HS-27A (cell line): ENCODE measurements at places on chromosomes 3 and 15.

- DNase-seq: no peak
These were observed 4.7 kb downstream of the IP6K1 start for GRCh38 chr3:49781415-49782199.

- no peak for DNase-seq
These were observed 194.0 kb upstream of the FEZF2 start for GRCh38 chr3:62567097-62568021.

GRCh38 chr3:194705761-194706160 is 20.1 kb downstream of the FAM43A start:
- DNase-seq: no peak

DNA sequence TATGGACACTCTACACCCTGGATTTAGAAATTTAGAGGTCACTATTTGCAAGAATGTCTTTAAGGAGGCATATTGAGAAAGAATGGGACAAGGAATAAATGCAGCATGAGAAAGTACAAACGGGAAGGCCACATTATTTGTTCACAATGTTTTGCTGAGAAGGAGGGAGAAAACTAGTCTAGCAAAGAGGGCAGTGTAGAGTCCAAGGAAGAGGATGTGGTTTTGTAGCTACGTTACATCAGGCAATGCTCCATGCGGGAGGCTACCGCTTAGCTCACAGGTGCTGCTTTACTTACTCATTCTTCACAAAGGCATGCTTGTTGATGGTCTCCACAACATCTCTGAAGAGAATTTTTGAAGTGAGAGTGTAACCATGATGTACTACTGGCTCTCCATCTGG is 191.1 kb downstream of the PLCH1 start:
- no peak for DNase-seq

DNA sequence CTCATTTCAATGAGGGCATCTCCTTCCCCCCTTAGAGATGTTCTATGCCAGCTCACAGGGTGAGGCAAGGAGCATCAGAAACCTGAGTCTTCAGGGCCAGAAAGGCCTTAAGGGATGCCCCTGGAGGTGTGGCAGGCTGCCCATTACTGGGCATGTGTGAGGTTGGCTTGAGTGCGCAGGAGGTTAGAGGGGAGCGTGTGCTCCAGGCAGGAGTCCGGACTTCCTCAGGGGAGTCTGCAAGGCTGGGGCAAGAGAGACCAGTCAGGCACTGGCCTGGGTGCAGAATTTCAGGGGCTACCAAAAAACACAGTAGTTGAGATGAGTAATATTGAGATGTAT is 1.9 kb downstream of the LOXL1 start:
- DNase-seq: no peak

DNA sequence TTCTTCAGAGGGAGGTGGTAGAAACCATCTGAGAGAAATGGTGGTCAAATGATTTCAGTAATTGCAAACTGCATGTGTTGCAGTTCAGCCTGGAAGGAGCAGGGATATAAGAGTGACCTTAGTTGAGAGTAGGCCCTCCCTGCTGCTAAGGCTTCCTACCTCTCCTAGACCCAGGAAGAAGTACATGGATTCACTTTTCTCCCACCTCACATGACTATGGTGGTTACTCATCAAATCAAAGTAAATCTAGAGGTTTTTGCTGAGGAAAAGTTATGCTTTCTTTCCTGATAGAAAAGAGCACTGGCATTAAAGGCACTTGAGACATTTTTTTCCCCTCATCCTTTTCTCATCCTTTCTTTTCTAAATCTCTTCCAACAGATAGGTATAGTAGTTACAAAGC is 43.2 kb upstream of the LEKR1 start:
- no peak for DNase-seq

GRCh38 chr15:60733196-60733595 is 254.3 kb upstream of the ICE2 start:
- DNase-seq: no peak

DNA sequence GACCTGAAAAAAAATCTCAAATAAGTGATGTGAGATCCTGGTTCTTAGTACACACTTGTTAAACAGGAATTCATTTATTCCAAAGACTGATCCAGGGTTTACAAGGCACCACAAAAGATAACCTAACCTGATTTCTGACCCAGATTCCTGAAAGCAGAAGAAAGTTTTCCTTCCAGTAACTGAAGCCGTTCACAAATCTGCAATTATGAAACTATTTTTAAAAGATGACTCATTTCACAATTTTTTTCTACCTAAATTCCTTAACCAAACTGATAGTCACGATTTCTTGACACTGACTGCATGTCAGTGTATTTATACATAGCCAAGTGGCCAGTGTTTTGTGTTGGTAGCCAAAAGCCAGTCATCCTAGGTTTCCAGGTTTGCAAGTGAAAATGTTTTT is 17.1 kb downstream of the SLC9A9 start:
- DNase-seq: peak; percentile 35

DNA sequence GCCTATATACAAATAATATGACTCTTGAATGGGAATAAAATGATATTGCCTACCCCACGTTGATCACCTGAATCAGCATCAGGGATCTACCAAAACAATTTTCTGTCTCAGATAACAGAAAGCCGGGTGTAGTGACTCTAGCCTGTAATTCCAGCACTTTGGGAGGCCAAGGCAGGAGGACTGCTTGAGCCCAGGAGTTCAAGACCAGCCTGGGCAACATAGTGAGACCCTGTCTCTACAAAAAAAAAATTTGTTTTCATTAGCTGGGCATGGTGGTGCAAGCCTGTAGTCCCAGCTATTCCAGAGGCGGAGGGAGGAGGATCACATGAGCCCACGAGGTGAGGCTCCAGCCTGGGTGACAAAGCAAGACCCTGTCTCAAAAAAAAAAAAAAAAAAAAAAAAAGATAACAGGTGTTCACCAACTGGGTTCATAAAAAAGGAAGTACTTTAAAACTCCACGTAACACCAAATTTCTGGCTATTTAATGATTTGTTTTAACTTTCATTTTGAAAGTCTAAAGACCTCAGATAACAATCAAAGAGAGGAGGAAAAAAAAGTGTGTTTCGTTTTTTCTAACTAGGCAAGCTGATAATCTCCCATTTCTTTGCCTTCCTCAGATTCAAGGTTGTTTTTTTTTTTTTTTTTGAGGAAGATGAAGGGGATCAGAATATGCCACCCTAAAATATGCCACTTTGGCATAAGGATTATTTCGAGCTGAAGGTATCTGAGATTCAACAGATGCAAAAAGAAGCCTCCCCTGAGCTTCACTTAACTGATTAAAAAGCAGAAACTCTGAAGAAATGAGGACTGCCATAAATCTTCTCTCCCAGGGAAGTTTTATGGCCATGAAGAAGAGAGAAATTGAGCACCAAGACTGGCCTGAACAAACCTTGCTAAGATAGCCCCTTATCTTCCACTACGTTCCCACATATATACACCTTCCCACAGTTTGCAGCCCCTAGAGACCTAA is 44.1 kb downstream of the TRANK1 start:
- DNase-seq: no peak

DNA sequence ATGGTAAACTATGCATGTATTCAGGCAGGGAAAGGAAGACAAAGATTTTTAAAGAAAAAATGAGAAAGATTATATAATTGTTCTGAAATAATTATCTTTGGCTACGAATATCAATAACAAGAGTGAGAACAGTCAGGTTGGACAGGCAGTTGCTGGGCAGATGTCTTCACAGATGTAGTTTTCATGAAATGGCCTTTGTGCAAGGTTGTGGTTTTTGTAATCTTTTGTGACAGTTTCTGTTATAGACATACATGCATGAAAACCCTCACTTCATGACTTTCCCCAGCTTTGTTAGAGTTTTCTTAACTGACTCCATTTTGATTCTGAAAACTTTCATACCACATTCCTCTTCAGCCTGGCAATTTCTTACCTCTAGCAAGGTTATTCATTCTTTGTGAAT is 34.9 kb upstream of the SLC25A36 start:
- no peak for DNase-seq

DNA sequence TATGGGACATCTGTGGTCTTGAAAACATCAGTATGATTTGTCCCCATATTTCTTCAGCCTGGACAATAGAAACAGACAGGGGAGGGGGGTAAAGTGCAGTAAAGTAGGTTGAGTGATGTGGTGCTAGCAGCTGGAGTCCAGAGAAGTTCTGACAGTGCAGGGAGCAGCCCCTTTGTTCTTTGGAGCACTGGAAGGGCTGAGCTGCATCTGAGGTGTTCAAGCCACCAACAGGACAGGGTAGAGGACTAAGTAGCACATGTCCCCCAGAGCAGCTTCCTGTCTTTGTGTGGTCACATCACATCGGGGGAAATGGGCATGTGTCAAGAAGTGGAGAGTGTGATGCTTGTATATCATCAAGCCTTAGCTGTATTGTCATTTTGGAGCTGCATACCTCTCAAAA is 12.1 kb downstream of the MRPS22 start:
- no peak for DNase-seq

DNA sequence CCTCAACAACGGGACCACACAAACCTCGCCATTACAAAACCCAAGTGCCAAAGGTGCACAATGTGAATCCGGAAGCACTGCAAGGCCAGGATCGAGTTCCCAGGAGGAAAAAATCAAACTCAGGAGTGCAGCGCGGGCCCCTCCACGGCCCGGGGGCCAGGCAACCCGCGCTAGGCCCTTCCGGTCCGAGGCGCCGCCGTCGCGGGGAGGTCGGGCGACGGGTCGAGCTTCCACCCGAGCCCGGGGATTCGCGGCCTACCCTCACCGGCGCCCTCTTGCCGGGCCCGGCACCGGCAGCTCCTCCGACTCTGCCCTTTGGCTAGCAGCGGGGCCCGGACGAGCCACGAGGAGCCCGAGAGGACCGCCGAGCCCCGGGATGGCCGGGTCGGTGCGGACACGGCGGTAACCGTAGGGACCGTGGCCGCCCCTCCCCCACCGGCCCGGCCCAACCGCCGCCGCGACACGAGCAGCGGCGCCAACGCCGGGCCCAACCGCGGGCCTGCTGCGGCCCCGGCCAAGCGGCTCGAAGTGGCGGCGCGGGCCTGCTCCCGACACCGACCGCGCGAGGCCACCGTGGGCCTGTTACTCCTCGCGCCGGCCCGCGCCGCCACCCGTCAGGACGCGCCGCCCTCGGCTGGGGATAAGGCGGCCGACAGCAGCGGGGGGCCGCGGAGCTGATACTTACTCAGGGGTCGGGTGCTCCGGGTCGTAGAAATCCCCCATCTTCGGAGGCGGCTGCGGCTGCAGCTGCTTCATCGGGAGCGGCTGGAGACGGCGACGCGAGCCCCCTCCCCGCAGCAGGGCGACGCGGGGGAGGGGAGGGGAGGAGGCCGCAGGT is 525 bp downstream of the SETD2 start:
- DNase-seq: peak; percentile 35

GRCh38 chr3:115321400-115321805 is 174.3 kb upstream of the ZBTB20 start:
- no peak for DNase-seq

DNA sequence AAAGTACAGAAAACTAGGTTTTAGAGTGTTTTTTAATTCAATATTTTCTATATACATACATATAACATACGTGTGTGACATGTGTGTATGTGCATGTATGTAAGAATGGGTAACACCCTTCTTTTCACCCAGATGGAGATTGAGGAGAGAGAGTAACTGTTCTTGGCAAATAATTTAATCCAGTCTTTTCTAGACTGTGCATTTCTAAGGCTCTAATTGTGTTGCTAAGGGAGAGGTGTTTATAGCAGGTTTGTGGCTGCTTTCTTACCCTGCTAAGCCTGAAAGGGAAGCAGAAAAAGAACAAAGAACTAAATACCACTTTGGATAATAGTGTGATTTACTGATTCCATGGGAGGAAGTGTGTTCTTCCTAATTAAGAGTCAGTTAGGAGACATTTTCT is 46.0 kb upstream of the ALDH1L1 start:
- no peak for DNase-seq

- peak; percentile 48 for DNase-seq
These were observed 13.0 kb upstream of the MANF start for GRCh38 chr3:51371943-51372557.

DNA sequence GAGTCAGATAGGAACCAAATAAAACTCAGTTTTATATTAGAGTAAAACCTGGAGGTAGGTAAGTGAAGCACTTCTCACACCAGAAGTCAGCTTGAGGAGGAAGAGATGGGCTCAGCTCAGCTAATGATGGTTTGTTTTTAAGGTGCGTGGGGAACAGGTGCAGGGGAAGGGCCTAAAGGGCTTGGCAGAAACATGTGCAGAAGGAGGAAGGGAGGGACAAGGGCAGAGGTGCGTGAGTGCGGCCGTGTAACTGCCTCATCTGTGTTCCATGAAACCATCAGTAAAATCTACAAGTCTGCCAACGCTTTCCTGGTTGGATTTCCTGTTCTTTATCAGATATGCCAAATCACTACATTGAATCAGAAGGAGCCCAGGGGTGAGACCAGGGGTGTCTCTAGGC is 19.9 kb downstream of the FYCO1 start:
- DNase-seq: no peak

GRCh38 chr3:172359996-172360395 is 88.3 kb downstream of the GHSR start:
- DNase-seq: no peak

GRCh38 chr15:63530752-63531299 is 26.4 kb downstream of the USP3 start:
- DNase-seq: no peak
